ENCODE measurements at places on chromosomes 16 and 17. TPM values are rescaled to one million over a fixed set of nuclear protein-coding genes. Genes with fewer than 3 reads are reported as not detected.

GRCh38 chr16:82773018-82773417 lies 146.2 kb downstream of the CDH13 start:
- no peak for DNase-seq
- no peaks in the 10 kb centered on the region for H3K27me3 ChIP-seq
- H3K4me3 ChIP-seq: no peak overlapping the region
- H3K4me1 ChIP-seq: no peaks in the 10 kb centered on the region
- no peaks in the 10 kb centered on the region for H3K36me3 ChIP-seq

Gene ACSM2A
- total RNA-seq: not detected

GRCh38 chr16:31167315-31167714 lies 12.6 kb upstream of the FUS start:
- no peaks in the 10 kb centered on the region for H3K36me3 ChIP-seq
- no peak overlapping the region for H3K27ac ChIP-seq
- DNase-seq: no peak

DNA sequence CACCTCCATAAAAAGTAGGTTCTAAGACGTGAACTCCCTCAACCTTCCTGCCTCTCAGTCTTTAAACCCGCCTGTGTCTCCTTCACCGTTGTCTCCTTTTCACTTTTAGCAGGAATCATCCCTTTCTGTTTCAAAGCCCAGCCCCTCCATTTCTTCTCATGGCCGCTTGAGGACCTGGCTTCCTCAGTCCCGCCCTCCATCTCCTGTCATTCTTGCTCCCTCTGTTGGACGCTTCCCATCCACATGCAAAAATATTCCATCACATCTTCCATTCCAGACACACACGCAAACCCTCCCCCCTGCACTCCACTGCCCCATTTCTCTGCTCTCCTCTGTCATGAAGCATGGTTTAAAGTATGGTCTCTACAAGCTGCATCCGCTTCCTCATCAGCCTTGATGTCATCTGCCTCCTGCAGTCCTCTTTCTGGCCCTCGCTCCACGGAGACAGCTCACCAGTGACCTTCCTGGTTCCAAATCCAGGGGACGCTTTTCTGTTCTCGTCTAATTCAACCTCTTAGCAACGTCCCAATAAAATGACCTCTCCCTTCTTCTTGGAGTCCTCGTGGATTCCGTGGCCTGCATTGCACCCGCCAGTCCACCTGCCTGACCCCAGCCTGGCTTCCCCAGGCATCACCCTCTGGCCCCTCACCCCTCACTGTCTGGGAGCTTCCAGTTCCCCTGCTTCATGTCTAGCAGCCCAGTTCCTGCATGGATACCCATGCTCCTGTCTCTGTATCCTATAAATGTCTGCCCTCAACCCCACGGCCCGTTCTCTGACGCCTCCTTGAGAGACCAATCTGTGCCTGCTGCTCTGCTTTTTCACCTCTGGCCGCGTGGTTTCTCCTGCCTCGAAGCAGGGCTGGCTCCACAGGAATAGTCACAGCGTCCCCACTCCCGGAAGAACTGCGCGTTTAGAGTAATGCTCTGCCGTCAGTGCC lies 26.2 kb downstream of the ANKRD40 start:
- DNase-seq: no peak
- H3K4me1 ChIP-seq: peaks cover 4% of the 10 kb centered on the region
- H3K36me3 ChIP-seq: no peaks in the 10 kb centered on the region
- H3K27ac ChIP-seq: no peak overlapping the region
- peaks cover 14% of the 10 kb centered on the region for H3K27me3 ChIP-seq

- H3K4me3 ChIP-seq: no peak overlapping the region
- H3K36me3 ChIP-seq: peaks cover 26% of the 10 kb centered on the region
- no peaks in the 10 kb centered on the region for H3K4me1 ChIP-seq
Observed at GRCh38 chr16:27678955-27679354, 129.0 kb downstream of the KATNIP start.

DNA sequence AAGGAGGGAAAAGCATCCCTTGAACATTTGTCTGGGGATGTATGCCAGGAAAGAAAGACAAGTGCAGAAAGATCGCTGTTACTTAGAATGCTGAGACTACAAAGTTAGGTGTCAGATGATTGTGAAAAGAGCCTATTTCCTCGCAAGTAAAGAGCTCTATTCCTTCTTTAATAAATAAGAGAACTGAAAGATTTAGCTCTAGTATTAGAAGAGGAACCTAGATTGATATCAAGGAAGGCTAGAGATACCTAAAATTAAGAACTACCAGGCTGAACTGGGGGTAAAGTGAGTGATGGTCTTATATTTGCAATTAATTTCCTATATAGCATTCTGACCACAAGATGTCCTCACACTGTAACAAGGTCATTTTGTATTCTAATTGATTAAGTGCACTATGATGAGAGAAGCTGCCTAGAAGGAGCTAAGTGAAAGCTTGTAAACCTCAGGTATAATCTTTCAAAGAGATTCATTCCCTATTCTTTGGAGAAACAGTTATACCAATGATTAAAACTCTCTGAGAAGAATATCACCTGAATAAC lies 62.3 kb downstream of the SSH2 start:
- no peaks in the 10 kb centered on the region for H3K36me3 ChIP-seq
- no peak for DNase-seq
- H3K27me3 ChIP-seq: no peaks in the 10 kb centered on the region
- no peak overlapping the region for H3K27ac ChIP-seq
- peaks cover 13% of the 10 kb centered on the region for H3K4me1 ChIP-seq
- no peak overlapping the region for H3K4me3 ChIP-seq

DNA sequence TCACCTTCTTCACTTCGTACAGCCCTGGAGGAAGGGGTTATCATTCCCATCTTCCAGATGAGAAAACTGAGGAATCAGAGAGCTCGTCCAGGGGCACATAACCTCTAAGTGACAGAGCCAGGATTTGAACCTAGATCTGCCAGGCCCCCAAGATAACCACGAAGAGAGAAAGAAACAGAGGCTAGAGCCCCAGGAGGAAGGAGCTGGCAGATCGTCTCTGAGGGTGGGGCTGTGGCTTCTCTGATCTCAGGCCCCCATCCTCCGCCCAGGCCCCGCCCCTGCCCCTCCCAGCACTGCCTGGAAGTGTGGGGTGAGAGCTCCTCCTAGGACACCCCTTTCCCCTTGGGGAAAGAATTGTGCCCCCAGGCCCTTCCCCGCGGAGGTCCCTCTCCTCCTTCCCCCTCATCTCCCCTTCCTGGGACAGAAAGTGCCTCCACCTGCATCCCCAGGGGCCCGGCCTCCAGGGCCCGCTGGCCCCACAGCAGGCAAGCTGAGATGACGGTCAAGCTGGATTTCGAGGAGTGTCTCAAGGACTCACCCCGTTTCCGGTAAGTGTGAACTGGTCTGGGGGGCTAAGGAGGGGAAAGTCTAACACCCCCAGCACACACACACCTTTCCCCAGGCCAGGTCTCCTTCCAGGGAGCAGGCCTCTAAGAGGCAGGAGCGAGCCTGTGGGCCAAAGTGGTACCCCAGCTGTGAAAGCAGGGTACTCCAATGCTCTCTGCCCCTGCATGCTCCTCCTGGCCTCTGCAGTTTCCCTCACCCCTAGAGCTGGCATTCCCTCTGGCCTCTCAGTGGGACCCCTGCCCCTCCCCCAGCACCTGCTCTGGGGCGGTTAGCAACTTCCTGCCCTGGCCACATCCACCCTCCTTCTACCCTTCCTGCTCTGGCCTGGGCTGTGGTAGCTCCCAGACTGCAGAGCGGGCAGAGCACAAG lies at the start of gene ACAP1:
TSS of gene ACAP1 (plus strand) at position 290 of the 936 bp plus-strand sequence. CDS start at position 496, 206 bp downstream.
- peaks cover 49% of the 10 kb centered on the region for H3K4me1 ChIP-seq
- peak; percentile 82 for DNase-seq
- no peaks in the 10 kb centered on the region for H3K27me3 ChIP-seq
- peak within 1 kb of the TSS; percentile 90 for H3K4me3 ChIP-seq
- H3K27ac ChIP-seq: peak within 1 kb of the TSS; percentile 98

GRCh38 chr16:8730335-8730915 lies 56.0 kb downstream of the ABAT start:
- H3K36me3 ChIP-seq: peaks cover 7% of the 10 kb centered on the region
- no peak overlapping the region for H3K27ac ChIP-seq
- no peak for DNase-seq
- H3K4me3 ChIP-seq: no peak overlapping the region
- no peaks in the 10 kb centered on the region for H3K27me3 ChIP-seq

DNA sequence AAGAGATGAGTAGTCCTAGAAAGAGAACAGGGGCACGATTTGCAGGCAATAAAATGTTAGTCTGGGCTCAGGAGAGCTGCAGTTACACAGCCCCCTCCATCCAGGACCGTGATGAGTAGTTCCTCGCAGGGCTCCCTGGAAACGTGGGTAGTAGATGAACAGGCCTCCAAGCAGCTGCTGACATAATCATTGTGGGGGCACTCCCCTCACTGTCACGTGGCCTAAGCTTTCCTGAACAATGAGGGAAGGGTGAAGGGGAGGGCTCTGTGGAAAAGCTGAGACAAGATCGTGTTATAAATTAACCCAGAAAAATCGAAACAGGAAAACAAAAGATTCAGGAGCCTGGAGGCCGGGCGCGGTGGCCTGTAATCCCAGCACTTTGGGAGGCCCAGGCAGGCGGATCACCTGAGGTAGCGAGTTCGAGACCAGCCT lies 1.3 kb upstream of the PER1 start:
- peak; percentile 73 for DNase-seq
- H3K4me1 ChIP-seq: peaks cover 44% of the 10 kb centered on the region
- H3K36me3 ChIP-seq: peaks cover 14% of the 10 kb centered on the region
- H3K27me3 ChIP-seq: no peaks in the 10 kb centered on the region
- no peak overlapping the region for H3K27ac ChIP-seq

Gene KRT222
- total RNA-seq: not detected

Gene MYH1
- not detected for total RNA-seq

GRCh38 chr17:78185981-78186691 lies 716 bp downstream of the TK1 start:
- H3K27me3 ChIP-seq: no peaks in the 10 kb centered on the region
- peaks cover 43% of the 10 kb centered on the region for H3K36me3 ChIP-seq
- H3K4me3 ChIP-seq: peak overlapping the region; percentile 88
- peak overlapping the region; percentile 81 for H3K27ac ChIP-seq
- peaks cover 13% of the 10 kb centered on the region for H3K4me1 ChIP-seq

DNA sequence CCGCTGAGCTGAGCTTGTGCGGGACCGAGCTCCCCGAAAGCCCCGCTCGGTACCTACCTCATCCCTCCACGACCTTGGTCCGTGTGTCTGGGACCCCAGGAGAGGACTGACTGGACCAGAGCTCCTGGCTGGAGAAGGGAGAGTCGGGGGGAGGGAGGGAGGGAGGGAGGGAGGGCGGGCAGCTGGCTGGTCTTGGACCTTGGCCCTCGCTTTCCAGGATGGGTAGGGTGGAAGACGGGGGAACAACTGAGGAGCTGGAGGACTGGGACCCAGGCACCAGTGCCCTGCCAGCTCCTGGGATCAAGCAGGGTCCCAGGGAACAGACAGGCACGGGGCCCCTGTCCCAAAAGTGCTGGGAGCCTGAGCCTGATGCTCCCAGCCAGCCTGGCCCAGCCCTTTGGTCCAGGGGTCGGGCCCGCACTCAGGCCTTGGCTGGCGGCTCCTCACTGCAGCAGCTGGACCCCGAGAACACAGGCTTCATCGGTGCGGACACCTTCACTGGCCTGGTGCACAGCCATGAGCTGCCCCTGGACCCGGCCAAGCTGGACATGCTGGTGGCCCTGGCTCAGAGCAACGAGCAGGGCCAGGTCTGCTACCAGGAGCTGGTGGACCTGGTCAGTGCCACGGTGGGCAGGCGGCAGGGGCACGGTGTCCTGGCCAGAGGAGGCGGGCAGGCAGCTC lies 553 bp downstream of the RHBDL1 start:
- peaks cover 7% of the 10 kb centered on the region for H3K4me1 ChIP-seq
- H3K27ac ChIP-seq: no peak overlapping the region
- H3K36me3 ChIP-seq: peaks cover 4% of the 10 kb centered on the region
- H3K27me3 ChIP-seq: no peaks in the 10 kb centered on the region
- no peak for DNase-seq
- no peak overlapping the region for H3K4me3 ChIP-seq
